T47D (cell line): ENCODE measurements at places on chromosomes 2 and 18.

- DNase-seq, result no peak
These were observed 45.2 kb downstream of the CYP1B1 start for GRCh38 chr2:38030635-38031355.

DNA sequence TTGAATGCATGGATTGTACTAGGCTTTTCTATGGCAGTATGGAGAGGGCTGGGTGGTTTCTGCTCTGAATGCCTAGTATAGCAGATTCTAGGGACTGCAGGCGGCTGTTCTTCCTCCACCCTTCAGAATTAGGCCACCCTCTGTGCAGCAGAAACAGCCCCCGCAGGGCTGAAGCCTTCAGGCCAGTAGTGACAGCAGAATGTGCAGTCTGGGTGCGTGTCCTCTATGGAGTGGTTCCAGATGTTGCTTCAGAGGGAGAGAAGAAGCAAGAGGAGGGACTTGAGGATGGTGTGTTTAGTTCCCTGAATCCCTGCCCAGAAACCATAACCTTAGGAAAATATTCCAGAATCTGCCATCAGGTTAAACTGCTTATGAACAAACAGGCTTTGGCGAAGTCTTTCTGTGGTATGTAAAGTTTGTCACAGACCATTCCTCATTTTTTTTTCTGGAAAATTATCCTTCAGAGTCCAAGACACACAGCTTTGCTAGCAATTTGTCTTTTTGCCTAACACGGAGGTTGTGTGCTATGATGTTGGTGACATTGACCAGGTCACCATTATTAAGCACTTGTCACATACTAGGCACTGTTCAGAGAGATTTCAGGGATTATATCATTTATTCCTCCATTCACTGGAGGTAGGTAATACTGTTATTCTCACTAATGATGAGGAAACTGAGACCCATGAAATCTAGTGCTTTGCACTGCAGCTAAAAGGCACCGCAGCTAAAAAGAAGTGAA is 21.1 kb downstream of the CASP10 start:
- no peak for DNase-seq

DNA sequence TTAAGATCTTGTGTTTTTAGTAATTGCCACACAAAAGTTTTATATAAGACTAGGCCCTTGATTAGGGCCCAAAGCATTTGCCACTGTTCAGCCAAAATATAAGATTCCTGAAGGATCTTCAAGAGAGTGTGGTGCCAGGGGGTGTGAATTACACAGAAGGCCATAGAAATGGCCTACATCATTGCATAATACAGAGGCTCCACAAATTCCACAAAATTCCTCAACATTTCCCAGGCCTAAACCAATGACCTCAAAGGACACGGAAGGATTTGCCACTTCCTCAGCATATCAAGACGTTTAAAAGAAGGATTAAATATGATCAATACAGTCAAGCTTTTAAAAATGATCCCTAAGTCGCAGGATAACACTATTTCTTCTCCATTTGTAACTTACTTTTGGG is 24.1 kb downstream of the COL6A3 start:
- DNase-seq, result no peak

- DNase-seq, result no peak
These were observed 71.2 kb downstream of the EPAS1 start for GRCh38 chr2:46368401-46368800.
